ENCODE measurements at places on chromosomes 7 and 10. TPM values are rescaled to one million over a fixed set of nuclear protein-coding genes. Genes with fewer than 3 reads are reported as not detected.

GRCh38 chr7:130825819-130826218 is 91.8 kb upstream of the KLF14 start:
- DNase-seq: no peak

The TMEM196 gene
- not detected for total RNA-seq

GRCh38 chr7:30557245-30557644 is 37.4 kb upstream of the GARS1 start:
- no peak for DNase-seq

DNA sequence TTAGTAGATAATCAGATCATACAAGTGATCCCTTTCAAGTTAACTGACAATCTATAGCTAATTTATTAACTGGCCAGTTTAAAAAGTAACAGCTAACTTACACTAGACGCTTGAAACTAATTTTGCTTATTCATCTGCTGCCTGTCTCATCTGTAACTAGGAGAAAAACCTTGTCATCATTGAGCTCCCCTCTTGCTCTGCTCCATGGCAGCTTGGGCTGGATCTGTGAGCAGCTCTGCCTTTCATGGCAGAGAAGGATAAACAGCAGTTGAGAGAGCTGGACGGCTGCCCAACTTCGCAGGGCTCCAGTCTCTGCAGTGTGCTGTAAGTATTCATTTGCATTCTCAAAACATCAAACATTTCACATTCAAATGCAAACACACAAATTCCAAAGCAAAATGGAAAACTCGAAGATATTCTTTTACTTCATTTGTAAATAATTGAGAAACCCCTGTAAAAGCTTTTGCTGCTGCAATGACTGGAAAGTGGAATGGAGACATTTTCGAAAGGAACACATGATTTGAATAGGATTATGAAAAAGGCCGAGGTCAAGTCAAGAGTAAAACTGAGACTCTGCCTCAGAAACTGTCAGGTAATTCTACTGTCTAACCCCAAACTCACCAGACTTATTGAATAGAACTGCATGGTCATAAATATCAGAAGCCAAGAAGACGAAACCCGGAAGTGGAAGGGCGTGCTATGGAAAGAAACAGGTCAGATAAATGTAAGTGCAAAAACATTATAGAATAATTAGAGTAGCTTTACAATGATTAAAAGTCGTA is 17.6 kb downstream of the SLC35B4 start:
- no peak for DNase-seq

The MAD1L1 gene
- 67.6 TPM for total RNA-seq

DNA sequence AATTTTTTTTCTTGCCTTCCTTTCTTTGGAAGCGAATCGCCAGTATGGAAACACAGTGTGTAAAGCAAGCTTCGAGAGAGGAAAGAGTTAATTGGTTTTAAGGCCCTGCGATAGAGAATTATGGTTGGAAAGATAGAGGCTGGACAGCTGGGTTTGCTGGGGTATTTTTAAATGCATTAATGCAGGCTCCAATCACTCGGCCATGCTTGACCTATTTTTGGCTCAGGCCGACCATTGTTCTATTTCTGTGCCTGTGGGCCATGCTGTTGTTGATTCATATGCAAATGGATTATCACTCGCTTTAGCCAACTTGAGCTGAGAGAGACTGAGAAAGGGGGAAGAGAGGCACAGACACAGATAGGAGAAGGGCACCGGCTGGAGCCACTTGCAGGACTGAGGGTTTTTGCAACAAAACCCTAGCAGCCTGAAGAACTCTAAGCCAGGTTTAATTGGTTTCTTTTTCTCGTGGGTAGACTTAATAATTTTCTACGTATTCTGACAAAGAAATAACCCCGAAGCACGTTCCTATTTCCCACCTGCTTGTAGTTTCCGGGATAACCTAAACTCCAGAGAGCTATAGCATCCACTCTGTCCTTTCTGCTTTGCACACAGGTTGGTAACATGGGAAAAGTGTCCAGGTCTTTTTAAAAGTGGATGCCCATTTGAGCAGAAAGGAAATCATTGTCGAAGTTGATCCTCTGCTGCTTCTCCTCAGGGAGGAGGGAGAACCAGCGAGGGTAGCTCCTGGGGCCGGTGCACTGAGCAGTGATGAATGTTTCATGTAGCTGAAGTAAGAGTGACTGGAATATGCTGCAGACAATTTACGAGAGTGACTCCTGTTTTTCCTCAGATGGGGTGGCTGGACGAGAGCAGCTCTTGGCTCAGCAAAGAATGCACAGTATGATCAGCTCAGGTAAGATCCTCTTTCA is at the start of gene HDAC9:
Gene HDAC9 (plus strand): TSS at position 338 of the 929 bp plus-strand sequence. CDS start 554 bp downstream, at position 892.
- DNase-seq: no peak

DNA sequence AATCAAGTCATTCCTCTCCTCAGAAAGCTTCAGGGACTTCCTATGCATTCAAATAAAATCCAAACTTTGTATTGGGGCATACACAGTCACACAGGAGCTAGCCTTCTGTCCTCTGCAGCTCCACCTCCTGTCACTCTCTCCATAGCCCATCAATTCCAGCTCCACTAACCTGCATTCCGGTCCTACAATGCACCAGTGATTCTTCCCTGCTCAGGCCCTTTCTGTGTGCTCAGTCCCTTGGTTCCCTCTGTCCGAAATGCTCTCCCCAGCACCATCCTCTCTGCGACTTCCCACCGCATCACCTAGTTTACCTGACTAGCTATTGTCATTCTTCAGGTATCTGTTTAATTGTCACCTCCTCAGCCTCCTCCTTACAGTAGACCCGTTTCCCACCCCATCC is 26.4 kb upstream of the YAE1 start:
- DNase-seq: no peak

DNA sequence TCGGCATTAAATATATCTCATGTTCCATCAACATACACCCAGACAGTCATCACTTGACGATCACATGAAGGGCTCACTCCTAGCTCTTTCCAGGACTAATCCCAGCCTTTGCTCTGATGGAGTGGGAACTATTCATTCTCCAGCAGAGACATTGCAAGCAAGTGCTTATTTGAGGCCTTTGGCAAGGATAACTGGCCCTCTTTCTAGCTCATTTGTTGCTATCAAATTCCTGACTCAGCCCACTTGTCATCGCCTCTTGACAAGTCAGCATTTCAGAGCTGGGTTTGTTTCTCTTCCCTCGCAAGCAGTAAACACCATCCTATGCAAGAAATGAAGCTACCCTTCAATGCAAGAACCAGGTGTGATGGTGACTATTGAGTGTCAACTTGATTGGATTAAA is 1165.7 kb upstream of the AUTS2 start:
- no peak for DNase-seq

DNA sequence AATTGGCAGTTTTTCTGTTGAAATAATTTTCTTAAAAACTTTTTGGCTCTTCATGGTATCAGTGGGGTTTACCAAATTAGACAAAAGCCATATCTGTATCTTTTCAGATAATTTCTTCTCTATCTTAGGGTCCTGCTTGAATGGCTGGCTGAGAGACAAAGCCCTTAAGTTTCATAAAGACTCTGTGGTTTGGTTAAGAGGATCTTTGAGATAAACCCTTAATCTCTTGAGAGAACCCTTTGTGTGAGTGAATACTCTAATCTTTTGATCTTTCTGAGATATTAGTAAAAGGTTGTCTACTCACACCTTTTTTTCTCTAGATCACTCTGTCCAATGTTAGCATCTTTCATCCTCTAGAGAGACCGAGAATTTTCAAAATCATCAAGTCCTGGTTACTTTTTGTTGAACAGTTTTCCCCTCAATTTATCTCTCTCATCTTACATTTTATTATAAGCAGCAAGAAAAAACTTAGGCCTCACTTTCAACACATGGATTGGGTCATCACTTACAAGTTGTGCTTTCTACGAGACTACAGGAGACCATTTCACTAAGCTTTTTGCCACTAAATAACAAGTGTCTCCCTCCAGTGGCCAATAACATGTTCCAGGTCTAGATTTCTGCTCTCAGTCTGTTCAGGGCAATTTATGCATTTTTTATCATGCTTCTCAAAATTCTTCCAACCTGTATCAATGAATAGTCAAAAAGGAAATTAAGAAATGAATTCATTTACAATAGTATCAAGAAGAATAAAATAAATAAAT is 28.4 kb downstream of the DNAJC9 start:
- no peak for DNase-seq

The HMX3 gene
- total RNA-seq: not detected

GRCh38 chr7:95342642-95343307 is 18.4 kb upstream of the PON1 start:
- DNase-seq: no peak

GRCh38 chr10:84201244-84201606 is 6.9 kb downstream of the CDHR1 start:
- no peak for DNase-seq

The FAM24A gene
- total RNA-seq: not detected

- DNase-seq: no peak
Measured at GRCh38 chr7:23530405-23530804, 1.4 kb downstream of the TRA2A start.

DNA sequence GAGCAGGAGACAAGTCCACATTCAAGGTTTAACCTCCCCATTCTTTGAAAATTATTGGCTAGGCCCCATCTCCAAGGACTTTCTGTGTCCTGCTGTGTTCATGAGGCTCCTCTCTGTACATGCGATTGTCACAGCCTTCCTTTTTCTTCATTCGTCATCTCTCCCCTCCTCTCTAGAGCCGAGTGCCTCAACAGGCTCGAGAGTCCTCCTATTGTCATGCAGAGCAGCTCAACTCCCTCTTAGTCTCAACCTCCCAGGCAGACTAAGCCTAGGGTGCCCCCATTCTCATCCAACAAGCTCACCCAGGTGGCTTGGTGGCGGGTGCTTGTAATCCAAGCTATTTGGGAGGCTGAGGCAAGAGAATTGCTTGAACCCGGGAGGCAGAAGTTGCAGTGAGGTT is 35.1 kb upstream of the SAMD8 start:
- no peak for DNase-seq

The HHEX gene
- 1.3 TPM for total RNA-seq

DNA sequence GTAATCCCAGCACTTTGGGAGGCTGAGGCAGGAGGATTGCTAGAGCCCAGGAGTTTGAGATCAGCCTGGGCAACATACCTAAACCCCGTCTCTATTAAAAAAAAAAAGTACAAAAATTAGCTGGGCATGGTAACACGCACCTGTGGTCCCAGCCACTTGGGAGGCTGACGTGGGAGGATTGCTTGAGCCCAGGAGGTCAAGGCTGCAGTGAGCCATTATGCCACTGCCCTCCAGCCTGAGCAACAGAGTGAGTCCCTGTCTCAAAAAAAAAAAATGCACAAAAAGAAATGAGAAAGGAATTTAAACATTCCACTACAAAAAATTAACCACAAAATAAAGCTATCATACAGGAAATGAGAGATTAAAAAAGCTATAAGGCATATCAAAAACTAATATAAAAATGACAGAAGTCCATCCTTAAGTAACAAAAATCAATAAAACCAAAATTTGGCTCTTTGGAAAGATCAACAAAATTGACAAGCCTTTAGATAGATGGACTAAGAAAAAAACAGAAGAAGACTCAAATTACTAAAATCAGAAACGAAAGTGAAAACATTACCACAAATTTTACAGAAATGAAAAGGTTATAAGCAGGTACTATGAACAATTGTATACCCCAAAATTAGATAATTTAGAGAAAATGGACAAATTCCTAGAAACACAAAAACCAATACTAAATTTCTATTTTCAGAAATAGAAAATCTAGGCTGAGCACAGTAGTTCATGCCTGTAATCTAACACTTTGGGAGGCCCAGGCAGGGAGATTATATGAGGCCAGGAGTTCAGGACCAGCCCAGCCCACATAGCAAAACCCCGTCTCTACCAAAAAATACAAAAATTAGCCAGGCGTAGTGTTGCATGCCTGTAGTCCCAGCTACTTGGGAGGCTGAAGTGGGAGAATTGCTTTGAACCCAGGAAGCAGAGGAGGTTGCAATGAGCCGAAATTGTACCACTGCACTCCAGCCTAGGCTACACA is 42.4 kb upstream of the NANOS1 start:
- no peak for DNase-seq

DNA sequence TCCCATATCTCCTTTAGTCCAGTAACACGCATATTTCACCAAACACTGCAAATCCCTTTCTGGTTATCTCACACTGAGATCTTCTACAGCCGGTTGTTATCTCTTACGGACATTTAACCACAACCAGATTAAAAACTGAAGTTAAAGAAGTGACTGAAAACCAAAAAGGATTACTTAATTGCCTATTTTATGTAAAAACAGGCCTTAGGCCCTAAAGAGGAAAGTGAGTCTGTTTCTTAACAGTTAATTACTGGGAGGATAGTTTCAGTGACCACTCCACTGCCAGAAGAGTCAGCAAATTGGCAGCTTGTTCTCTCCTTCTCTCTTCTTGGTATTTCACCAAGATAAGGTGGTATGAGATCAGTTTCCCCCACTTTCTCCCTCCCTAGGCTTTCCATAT is 161.9 kb upstream of the MEOX2 start:
- DNase-seq: no peak

DNA sequence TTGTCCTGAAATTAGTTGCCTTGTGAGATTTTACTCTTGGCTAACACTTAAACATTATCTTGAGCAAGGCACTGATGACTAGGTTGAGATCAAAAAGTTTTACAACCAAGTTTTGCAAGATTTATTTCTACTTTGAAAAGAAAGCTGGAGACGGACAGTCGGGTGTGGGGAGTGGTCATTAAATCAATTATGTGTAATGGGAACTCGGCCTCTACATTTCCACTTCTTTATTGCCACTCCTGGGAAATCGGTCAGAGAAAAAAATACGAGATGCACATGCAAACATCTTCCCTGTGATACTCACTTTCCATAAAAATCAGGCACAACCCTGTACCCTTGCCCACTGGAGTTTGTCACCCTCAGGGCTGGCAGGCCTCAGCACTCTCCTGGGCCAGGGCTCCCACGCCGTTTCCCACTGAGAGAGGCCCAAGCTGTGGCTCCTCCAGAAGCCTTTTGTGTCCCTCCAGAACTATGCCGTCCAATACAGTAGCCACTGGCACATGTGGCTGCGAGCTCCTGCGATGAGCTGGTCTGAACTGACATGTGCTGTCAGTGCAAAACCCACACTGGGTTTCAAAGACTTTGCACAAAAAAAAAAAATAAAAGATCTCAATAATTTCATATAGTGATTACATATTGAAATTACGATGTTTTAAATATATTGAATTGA is 7.5 kb upstream of the GPNMB start:
- DNase-seq: no peak

The TMEM106B gene
- total RNA-seq: 33.1 TPM
